ENCODE measurements at places on chromosomes 3 and 15. TPM values are rescaled to one million over a fixed set of nuclear protein-coding genes. Genes with fewer than 3 reads are reported as not detected.

DNA sequence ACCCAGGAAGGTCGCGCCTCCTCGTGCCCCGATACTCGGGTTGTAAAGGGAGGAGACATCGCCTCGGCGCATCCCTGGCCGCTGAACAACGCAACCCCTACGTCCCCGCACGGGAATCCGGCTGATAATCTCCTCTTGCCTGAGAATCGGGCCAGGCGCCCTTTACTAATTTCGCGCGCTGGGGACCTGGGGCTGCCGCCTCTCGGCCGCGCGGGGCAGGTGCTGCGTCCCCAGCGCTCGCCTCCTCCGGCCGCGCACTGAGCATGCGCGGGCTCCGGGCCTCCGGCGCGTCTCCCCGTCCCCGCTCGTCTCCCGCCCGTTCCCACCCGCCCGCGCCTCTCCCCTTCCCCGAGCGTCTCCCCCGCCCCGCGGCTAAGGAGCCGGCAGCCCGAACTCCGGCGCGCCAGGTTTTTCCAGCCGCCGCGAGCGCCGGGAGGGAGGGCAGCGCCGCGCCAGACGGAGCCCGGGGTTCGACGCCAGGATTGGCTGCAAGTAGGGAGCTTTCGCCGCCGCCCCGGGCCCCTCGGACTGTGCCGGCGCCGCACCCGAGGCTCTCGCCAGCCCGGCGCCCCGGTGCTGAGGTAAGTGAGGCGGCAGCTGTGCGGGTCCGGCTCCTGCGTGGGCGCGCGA lies at the start of gene CNTN4:
Gene CNTN4 (plus strand): TSS at position 469 of the 630 bp plus-strand sequence.
- no peak for DNase-seq

DNA sequence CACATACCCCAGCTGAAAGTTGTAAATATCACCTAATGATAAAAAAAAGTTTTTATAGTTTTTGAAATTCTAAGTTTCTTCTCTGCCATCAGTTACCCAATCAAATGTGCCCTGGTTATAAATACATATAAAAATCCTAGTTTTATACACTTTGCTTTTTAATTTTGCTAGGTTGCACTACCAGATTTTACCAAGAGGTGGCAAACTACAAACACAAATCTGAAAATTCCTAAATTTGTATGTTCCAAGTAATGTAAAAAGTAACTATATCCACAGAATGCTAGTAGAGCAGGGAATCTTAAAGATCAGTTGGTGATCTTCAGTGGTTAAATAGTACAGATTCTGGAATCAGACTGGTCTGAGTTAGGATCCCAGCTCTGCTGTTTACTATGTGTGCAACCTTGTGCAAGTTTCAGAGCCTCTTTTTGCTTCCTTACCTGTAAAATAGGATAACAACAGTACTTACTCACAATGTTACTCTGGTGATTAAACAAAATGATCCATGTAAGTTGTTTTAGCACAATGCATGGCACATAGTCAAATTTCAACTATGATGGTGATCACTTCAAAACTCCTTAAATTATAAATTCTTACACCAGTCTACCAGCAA lies 11.0 kb downstream of the TRPM7 start:
- DNase-seq, result no peak

- no peak for DNase-seq
Observed at GRCh38 chr3:16060945-16061344, 113.5 kb upstream of the GALNT15 start.

- DNase-seq, result no peak
Observed at GRCh38 chr3:133119176-133119575, 81.0 kb downstream of the TMEM108 start.

GRCh38 chr3:64408770-64409169 lies 183.5 kb upstream of the PRICKLE2 start:
- no peak for DNase-seq

DNA sequence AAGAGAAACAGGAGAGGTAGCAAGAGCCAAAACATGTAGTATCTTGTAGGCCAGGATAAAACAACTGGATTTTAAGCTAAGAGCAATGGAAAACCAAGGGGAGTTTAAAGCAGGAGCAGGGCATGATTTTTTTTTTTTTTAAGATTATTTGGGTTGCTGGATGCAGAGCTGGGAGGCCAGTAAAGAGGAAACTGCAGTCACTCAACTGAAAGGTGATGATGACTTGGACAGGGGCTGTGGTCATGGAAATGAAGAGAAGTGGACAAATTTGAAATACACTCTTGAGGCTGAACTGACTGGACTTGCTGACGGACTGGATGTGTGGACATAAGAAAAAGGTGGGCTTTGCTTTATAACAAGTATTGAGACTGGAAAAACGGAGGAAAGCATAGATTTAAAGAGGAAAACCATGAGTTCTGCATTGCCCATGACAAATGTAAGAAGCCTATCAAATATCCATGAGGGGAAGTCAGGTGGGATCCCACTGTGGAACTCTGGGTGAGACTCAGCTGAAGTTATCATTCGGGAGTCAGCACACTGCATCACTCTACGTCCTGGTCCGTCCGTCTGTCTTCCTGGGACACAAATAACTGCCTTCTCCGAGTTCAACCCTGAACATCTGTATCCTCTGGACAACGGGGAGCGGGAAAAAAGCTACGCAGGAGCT lies 688 bp downstream of the XPC start:
- no peak for DNase-seq

GRCh38 chr15:42367041-42367440 lies 7.7 kb downstream of the CAPN3 start:
- no peak for DNase-seq

ECE2 gene
- not detected for total RNA-seq

STRA6 gene
- total RNA-seq, result 0.19 TPM

CSNK1G1 gene
- 23.3 TPM for total RNA-seq

Measured in omental fat pad (tissue), 4 donors.